NCI-H524 (cell line): ENCODE measurements at places on chromosomes 13 and 19.

DNA sequence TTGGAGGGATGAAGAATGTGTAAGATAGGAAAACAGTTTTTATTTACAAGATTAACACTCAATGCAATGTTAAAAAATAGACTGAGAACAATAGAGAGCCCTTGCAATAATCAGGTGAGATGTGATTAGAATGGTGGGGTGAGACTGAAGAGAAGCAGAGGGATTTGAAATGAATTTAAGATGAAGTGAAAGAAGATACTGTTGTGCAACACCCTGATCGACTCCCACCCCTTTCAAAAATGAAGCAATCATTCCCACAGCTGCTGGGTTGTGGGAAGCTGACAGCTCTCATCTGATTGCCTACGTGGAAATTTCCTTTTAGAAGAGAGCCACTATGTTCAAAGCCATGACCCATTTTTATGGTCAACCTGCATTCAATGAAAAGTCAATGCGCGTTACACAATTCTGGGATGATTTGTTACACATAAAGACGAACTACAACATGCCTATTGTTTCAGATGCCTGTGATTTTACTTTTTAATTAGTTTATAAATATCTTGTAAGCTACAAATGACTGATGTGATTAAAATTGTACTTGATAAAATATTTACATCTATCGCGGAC lies 1374.8 kb downstream of the PCDH9 start:
- DNase-seq: no peak

- no peak for DNase-seq
Measured at GRCh38 chr13:109761695-109762094, 24.7 kb downstream of the IRS2 start.

DNA sequence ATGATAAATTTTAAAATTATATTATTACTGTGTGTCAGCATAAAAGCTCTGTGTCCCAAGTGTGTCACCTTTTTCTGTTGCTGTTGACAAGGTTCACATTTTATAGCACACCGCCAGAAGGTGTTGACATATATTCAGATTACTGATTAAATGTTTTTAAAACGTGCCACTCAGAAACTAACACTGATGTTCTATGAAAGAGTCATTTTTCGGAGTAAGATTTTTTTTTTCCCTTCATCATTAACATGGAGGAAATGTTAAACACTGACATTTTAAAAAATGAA lies 197.5 kb downstream of the TM9SF2 start:
- DNase-seq: no peak

DNA sequence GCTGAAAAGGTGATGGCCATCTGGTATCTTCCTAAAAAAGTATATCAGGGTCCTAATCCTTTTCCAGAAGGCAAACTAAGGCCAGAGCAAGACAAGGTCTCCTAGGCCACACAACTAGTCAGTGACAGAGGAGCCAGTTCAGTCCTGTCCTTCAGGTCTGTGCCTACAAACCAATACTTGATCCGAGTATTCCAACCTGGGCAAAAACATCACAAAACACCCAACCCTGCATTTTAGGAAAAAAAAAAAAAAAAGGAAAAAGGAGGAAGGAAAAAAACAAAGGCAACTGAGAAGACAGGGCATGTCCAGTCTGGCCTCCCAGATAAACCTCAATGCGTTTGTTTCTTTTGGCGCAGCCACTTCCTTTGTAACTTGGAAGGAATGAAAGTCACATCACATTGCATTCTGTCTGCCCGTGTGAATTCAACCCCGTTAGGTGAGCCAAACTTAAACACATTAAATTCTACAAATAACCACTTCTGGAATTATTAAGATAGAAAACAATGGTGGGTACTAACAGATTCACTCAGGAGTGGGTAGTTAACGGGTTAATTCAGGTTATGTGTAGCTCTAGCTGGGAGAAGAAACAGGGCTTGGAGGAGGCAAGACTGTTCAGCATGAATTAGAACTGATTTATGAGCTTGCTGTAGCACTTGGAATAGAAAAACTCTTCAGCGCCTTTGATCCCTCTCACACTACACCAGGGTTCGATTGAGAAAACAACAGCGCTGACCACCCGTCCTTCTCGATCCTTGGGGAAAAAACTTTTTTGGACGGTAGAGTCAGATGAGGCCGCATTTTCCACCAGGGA lies 43.0 kb upstream of the HNRNPA1L2 start:
- DNase-seq: no peak

DNA sequence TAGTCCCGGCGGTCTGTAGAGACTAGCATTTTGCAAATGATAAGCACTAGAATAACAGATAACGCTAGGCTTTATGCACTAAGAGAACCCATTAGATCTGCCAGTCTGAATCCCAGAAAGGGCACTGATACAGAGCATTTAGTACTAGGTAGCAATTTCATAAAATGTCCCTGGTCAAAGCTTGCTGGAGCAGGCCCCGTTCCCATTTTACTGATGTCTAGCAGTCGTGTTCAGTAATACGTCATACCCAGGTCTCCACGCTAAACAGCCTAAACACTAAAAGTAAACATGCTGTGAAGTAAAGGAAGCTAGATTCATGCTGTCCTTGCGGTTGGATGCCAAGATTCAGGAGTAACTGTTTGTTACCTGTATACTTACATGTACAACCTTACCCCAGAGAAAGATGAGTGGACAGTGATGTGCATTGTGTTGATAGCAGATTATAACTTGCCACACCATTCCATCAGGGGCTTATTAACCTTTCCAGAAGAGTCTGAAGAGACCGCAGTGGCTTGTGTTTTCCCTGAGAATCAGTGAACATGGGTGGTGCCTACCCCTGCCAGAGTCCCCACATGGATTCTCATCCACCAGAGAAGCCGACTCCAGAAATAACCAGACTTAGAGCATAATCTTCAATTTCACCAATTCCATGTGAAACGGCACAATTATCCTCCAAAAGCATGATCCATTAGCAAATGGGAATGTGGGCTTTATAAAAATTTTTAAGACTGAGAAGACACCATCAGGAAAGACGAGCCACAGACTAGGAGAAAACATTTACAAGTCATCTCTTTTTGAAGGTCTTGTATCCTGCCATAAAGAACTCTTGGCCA lies 3.4 kb upstream of the RPS11 start:
- DNase-seq: peak; percentile 56

DNA sequence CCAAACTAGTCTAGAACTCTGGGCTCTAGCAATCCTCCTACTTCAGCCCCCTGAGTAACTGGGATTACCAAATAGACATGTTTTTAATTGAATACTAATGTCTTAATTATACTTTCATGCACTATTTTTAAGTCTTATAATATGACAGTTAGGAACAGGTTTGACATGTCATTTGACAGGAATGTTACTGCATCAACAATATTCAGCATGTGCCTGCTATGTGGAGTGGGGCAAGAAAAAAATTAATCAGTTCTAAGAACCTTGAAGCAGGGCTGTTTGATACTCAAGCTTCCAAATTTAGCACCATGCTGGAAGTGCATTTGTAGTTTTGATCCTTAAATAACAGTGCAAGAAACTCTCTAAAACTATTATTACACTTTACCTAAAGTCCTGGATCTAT lies 265.3 kb downstream of the MZT1 start:
- DNase-seq: no peak

DNA sequence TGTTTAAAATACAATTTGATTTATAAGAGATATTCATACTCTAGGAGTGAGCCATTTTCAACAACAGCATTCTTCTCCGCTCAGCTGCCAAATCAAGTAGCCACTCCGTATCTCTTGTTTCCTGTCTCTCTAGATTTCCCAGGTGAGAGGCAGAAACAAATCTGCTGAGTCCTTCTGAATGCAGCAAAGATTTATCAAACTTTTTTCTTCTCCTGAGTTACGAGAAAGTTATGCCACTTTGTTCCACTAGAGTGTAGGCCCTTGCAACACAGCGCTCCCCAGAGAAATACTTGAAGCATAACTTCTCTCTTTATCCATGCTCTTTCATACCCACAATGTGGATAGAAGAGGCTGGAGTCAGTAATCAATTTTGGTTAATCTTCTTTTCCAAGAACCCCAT lies 1960.8 kb downstream of the OLFM4 start:
- DNase-seq: no peak

- DNase-seq: peak; percentile 10
Measured at GRCh38 chr13:96388598-96388997, 298.7 kb downstream of the HS6ST3 start.

- no peak for DNase-seq
Measured at GRCh38 chr13:44312834-44313551, 60.6 kb upstream of the SERP2 start.

DNA sequence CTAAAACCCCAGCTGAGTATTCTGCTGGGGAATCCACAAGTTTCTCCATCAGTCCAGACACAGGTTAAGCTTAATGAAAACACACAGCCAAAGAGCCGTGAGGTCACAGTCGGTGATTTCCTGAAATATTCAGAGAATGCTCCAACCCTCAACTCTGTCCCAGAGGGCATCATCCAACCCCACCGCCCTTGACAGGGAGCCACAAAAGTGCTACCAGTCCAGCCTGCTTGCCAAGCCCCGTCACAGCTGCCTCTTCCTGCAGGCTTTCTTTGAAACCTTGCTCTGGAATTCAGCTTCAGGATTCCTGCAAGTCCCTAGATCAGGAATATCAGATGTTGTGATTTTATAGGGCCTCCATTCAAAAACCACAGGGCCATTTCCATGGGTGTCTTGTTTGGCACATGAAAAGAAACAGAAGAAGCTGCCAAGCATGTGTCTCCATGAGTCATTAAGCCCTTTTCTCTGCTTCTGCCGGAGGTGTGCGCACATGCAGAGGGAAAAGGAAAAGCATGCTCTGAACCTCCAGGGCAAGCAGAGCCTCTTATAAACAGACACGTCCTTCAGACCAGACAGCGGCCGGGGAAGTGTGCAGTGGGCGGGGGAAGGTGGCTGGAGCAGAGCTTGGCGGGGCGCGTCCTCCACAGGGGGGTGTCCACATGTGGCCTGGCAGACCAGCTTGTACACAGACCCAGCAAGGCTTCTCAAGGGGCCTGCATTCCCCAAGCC lies 164.7 kb downstream of the KATNAL1 start:
- DNase-seq: no peak

GRCh38 chr19:5824751-5825150 lies 14.8 kb downstream of the FUT6 start:
- no peak for DNase-seq

GRCh38 chr13:50126263-50126992 lies 111.2 kb downstream of the KCNRG start:
- DNase-seq: no peak

DNA sequence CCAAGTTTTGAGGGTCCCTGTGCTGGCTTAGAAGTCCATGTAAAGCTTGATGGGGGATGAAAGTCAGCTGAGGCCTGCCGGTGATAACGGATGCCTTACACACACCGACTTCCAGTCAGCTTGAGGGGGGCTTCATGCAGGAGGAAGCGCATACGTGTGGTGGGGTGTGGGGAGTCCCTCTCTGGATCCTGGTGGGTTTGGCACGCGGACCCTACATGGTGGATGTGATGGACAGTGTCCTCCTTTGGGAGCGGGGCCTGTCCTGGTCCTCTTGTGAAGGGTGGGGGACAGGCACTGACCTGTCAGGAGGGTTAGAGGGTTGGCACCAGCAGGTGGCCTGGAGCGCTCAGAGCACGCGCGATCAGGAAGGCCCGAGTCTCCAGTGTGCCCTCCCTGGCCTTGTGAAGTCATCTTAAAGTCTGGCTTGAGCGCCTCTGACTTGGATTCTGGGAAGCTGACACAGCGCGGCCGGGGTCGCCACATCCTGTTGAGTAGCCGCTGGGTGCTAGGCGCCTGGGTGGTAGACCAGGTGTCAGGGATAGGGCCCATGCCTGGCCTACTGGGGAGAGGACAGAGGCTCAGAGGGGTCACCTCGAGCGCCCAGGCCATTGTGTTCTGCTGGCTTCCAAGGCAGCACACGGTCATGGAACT lies 2.9 kb downstream of the DAZAP1 start:
- no peak for DNase-seq

DNA sequence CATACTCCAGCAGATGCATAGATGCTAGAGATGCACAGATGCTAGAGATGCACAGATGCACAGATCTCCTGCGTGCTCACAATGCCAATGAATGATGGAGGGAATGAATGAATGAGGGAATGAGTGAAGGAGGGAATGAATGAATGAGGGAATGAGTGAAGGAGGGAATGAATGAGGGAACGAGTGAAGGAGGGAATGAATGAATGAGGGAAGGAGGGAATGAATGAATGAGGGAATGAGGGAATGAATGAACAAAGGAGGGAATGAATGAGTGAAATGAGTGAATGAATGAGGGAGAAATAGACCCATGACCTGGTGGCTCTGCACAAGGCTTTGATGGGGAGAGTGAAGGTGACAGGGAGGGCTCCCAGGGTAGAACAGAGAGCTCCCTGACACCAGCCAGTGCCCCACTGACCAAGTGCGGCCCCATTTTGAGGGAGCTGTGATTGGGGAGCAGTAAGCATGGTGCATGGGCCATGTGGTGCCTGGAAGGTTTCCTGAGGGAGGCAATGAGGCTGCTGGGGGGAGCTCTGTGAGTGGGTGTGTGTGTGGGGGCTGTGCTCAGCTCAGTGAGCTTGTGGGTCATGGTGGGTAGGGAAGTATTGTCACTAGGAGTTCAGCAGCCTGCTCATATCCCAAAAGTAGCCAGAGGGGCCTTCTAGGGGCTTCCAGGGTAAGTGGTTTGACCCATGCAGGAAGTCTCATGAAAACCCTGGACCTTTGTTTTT lies 12.7 kb downstream of the SLC27A1 start:
- DNase-seq: no peak

- DNase-seq: peak; percentile 6
Measured at GRCh38 chr19:42596391-42597072, 1.8 kb upstream of the CEACAM8 start.

- no peak for DNase-seq
Measured at GRCh38 chr19:17772172-17772571, 20.9 kb downstream of the FCHO1 start.

DNA sequence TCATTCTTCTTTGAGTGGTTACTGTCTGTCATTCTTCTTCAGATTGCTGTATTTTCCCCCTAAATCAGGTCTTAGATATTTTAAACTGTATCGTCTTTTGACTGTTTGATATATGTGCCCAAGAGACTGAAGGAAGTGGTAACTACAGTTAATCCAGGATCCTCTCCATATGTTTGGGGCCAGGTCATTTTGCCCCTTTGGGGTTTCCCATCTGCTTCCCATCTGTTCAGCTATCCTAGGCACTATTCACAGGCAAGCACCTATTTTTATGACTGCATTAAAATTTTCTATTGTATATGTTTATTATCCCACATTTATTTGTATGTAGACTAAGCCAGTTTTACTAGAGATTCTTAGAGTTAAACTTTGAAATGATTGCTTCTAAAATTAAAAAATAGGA lies 244.2 kb downstream of the PCCA start:
- peak; percentile 88 for DNase-seq
